C1 segment of cervical spinal cord (tissue), 14 donors: ENCODE measurements at places on chromosomes 2 and 18.

DNA sequence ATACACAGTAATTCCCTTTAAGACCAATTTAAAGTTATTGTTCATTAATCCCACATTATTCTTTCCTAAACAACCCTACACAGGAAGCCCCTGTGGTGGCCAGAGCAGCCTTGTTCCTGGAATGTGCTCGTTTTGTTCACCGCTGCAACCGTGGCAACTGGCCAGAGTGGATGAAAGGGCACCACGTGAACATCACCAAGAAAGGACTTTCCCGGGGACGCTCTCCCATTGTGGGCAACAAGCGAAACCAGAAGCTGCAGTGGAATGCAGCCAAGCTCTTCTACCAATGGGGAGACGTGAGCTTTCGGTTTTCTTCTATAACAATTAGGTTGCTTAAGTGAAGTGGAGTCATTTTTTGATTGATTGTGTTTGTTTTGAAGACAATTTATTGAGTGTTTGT, 101.0 kb downstream of the UNC80 start:
- DNase-seq, result peak; percentile 45

DNA sequence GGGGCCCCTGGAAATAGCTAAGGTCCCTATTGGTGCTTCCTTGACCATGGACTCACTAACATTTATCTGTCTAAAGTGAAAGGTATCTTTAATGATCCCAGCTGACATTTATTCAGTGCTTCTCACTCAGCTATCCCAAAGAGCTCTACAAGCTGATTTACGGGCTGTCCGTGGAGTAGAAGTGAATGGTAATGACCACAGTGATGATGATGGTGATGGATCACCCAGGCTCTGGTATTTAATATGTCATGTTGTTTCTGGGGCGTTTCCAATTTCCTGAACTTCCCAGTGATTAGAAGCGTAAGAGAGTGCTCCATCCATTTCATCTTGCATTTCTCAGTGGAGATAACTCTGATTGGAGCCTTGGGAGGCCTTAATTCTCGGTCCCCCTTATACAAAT, 304.3 kb downstream of the HRH4 start:
- no peak for DNase-seq

DNA sequence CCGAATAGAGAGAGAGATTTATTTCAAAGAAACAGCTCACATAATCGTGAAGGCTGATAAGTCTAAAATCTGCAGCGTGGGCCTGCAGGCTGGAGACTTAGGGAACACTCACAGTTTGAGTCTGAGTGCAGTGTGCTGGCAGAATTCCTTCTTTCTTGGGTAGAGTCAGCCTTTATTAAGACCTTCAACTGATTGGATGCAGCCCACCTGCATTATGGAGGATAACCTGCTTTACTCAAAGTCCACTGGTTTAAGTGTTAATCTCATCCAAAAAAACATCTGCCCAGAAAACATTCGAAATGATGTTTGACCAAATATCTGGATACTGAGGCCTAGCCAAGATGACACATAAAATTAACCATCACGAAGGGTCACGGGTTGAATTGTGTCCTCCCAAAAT, 16.3 kb downstream of the PROC start:
- no peak for DNase-seq

DNA sequence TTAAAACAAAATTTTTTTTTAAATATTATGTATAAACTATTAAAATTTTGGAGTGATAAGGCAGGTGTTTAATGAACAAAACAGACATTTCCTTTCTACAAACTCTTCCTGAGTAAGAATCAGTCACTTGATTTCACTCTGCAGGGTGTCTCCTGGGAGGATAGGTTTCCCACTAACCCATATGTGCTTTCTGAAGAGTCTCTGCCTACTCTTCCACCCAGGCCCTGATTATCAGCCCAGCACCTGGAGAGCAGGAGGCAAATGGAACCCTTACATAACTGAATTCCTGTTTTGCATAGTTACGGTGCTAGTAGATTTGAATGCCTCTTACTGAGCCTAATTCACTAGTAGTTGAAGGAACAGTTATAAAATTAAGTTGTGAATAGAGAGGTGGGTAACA, 1718.6 kb downstream of the SUCLG1 start:
- no peak for DNase-seq

DNA sequence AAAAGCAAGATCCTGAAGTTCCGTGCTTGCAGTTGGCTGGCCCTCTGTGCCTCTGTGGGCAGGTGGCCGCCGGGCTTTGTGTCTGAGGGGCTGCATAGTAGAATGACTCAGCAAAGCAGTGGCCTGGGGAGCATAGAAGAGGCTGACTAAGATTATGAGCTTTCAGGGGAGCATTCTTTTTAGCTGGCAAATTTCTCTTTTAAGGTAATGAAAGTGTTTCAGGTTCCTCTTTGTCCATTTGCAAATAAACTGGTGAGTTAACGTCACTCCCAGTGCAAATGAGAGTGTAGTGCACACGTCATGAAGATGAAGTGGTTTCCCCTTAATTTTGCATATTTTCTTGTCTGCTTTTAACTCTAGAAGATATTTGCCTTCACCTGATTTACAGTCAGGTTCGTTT, 98.6 kb downstream of the BCL2L11 start:
- no peak for DNase-seq

DNA sequence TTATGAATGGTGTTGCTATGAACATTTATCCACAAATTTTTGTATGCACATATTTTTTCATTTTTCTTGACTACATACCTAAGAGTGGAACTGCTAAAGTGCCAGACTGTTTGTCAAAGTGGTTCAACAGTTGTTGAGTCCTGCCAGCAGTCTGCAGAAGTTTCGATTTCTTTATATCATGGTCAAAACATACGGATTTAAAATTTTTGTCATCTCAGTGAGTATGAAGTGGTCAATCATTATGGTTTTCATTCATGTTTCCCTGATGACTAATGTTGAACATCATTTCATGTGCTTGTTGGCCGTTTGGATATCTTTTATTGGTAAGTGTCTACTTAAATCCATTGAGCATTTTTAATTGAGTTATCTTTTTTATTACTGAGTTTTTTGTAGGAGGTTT, 39.2 kb downstream of the CCDC138 start:
- no peak for DNase-seq

DNA sequence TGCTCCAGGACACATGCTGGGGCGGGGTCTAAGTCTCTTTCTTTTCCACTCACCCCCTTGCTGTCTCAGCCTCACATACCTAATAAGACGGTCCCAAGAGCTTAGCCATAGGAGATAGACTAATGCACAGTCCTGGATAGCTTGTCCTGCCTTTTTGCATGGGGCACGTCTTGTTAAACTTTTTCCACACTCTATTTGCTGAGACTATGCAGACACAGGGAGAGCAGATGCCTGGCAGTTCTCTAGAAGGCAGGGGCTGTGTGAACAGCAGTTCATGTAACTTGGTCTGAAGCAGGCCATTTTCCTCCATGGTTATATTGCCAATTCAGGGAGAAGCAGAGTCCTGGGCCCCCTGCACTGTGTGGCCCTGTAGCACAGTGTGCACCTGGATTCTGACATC, 142.1 kb downstream of the SEPTIN10 start:
- no peak for DNase-seq

DNA sequence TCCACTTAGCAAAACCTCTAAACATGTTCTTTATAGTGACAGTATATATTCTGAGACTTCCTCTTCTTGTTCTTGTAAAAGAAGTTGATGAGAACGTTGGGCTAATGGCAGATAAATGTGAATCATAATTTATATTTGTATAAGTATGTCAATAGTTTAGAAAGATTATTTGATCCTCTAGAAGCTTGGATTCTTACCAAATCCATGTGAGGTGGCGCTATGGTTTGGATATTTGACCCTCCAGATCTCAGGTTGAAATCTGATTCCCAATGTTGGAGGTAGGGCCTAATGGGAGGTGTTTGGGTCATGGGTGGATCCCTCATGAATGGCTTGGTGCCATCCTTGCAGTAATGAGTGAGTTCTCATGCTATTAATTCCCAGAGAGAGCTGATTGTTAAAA, 29.8 kb upstream of the SCN1A start:
- no peak for DNase-seq

DNA sequence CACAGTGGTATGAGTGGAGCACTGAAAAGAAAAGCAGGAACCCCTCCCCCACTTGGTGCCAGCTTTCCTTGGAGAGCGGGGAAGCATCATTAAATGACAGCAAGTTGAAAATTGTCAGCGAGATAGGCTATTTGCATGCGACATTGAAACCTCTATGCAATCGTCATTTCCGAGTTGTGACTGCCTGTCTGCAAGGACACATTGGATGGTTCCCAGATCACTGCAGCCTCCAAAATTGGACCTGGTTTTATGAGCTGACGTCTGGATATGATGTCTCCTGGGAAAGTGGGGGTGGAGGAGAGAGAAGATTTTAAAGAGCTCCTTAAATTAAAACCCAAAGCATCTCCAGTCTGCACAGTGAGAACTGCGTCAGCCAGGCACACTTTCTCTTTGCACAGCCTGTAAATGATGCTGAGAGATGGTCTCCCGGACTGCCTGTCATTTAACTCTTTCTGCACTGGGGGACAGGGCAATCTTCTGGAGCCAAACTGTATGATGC, 57.8 kb upstream of the KIF5C start:
- no peak for DNase-seq

GRCh38 chr2:55357927-55358326, 61.7 kb downstream of the CCDC88A start:
- DNase-seq, result no peak

DNA sequence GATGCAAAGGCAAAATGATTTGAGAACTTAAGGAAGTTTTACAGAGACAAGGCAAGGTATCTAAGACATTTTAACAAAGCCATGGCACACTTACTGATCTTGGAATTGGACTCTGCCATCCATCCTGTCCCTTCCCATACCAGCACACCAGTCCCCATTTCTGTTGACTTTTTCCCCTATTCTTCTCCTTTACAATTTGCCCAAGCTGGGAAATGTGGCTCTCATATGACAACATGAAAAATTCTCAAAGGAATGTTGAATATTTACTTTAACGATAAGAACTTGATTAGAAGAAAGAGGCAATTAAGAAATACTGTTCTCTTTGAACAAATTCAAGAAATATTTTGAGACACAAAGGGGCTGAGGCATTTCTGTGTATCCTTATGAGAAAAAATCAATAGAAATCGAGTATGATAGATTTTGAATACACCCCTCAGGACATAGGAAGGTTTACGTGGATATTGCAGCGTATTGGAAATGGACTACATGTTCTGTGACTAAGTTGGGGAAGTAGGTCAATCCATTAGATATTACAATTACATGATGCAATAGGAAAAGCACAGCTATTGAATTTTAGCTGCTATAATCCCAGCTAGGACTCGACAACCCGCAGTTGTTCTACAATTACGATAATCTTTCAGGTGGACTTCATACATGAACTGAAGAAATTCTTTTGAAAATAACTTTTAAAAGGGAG, 201.6 kb downstream of the TRIB2 start:
- DNase-seq, result no peak

- DNase-seq, result no peak
These were observed 17.6 kb downstream of the WNT10A start for GRCh38 chr2:218898109-218898878.

GRCh38 chr2:94958245-94958644, 67.3 kb upstream of the MAL start:
- DNase-seq, result no peak

DNA sequence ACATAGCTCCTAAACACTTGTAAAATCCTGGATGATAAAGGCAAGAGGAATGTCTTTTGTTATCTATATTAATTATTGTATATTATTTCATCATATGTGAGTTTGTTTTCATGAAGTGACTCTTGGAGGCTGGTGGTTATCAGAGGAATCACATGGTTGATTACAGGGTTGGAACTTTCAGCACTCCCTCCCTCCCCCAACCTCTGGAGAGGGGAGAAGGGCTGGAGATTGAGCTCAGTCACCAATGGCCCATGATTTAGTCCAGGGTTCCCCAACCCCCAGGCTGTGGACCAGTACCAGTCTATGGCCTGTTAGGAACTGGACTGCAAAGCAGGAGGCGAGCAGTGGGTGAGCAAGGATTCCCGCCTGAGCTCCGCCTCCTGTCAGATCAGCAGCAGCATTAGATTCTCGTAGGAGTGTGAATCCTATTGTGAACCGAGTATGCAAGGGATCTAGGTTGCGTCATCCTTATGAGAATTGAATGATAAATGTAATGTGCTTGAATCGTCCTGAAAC, 37.7 kb downstream of the FBXO48 start:
- no peak for DNase-seq

GRCh38 chr2:129469871-129470270, 509.6 kb upstream of the RAB6C start:
- DNase-seq, result no peak

DNA sequence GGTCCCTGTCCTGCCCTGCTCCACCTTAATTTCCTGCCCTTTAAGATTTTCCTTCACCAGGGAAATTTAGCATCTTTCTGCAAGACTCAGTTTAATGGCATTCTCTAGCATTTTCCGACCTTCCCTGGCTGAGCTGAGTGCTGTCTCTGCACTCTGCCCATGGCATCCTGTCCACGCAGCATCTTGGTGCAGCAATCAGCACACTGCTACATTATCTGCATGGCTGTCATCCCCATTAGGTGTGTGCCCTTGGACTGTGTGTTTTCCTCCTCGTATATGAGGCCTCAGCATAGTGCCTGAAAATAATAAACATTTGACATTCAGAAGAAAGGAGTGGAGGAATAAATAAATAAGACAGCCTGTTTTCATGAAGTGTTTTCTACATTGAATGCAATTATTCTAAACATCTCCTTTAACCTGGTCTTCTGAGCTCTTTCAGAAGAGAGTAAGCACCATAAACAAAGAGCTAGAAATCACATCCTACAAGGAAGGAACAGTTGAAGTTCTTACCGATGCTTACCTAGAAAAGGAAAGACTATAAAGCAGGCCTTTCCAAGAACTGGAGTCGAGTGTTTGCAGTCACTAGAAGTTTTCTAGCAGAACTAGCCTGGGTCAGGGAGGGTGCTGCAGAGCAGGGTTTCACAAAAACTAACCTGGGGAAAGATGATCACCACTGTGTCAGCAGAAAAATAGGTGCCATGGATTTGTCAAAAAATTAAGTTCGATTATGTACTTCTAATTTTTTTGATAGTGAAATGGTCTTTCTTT, 131.4 kb upstream of the ITGB6 start:
- no peak for DNase-seq

GRCh38 chr2:218781691-218782527, at the start of gene CYP27A1:
TSS of gene CYP27A1 (plus strand) at chr2:218782147. CDS start at chr2:218782183, 36 bp downstream.
- peak; percentile 79 for DNase-seq

DNA sequence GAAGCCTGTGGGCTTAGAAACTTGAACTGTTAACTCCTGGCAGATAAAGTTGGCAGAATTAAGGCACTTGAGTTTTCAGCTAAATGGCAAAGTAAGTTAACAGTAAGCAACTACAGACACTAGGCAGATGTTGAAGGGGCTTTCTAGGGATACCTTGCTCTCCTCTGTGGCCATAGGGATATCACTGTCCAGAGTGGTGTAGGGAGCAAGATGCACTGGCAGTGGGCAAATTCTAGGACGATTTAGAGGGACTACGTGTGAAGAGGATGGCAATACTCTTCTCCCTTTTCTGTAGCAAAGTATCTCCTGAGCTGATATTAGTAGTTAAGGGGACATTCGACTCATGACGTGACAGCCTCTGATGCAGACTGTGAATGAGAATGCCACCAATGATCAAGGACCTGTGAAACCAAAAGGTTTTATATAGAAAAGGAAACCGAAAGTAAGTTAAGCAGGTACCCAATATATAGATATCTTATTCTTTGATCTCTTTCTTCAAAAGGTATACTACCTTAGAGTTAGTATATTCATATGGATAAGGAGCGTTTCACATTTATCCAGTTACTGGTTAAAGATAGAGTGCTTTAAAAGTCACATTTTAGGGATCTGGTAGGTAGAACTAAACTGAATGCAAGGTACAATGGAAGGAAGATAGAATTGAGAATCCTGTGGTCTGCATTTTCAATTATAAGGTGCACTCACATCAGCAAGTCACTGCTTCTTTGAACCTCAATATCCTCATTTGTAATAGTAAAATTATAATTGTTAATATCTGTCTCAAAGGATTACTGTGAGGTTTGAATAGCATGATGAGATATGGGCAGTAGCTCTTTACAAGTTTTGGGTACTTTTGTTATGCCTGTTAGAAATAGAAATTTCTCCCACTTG, 106.4 kb downstream of the KCNH7 start:
- no peak for DNase-seq
